HepG2 (cell line): ENCODE measurements at places on chromosomes 1 and 21.

GRCh38 chr1:106465666-106466065 is 590.8 kb upstream of the PRMT6 start:
- DNase-seq, result no peak

- peak; percentile 55 for DNase-seq
Observed at GRCh38 chr1:40646315-40646714, 19.2 kb downstream of the RIMS3 start.

GRCh38 chr1:79808816-79809475 is 802.4 kb upstream of the ADGRL4 start:
- no peak for DNase-seq

DNA sequence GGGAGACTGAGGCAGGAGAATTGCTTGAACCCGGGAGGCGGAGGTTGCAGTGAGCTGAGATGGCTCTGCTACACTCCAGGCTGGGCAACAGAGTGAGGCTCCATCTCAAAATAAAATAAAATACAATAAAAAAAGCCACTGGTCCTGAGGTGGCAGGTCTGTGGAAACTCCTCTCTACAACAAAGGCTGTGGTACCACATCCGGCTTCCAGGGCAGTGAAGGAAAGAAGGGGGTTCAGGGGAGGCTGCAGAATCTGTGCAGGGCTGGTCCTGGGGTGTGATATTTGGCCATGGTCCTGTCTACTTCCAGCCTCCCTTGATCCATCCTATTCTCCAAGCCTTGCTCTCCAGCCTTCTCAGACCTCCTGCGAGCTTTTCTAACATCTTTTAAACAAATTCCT is 731 bp upstream of the ZNF683 start:
- DNase-seq, result no peak

DNA sequence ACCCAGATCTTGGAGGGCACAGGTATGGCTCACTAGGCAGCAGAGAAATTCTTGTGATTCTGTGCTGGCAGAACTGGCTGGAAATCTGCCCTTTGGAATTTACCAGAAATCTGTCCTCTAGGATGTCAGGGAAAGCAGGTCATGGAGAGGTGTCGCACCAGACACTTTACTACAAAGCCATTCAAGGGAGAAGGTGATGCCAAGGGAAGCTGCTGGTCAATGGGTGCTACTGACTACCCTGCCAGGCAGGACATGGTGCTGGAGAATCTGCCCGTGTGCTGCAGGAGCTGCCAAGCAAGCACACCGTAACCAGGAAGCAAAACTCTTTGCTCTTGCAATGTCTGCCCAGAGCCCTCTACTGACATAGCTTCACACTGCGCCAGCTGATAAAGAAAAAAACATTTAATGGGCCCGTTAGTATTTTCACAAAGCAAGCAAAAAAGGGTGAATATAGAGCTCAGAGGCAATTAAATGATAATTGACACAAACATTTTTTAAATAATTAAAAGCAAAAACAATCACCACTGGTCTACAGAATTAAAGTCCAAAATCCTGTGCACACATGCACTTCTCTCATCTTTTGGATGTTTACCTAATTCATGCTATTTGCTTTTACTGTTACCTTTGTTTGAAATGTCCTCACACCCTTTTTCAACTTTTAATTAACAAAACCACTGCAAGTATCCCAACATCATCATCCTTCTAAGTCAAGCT is 7.2 kb upstream of the FBXO28 start:
- peak; percentile 43 for DNase-seq
